Hematopoietic multipotent progenitor cell treated with erythropoietin and hydrocortisone succinate and interleukin-3 and kit ligand, for 8 days (in vitro differentiated cells): ENCODE measurements at places on chromosomes 6 and 20.

- DNase-seq, result no peak
Observed at GRCh38 chr6:117306227-117306790, 41.0 kb downstream of the VGLL2 start.

DNA sequence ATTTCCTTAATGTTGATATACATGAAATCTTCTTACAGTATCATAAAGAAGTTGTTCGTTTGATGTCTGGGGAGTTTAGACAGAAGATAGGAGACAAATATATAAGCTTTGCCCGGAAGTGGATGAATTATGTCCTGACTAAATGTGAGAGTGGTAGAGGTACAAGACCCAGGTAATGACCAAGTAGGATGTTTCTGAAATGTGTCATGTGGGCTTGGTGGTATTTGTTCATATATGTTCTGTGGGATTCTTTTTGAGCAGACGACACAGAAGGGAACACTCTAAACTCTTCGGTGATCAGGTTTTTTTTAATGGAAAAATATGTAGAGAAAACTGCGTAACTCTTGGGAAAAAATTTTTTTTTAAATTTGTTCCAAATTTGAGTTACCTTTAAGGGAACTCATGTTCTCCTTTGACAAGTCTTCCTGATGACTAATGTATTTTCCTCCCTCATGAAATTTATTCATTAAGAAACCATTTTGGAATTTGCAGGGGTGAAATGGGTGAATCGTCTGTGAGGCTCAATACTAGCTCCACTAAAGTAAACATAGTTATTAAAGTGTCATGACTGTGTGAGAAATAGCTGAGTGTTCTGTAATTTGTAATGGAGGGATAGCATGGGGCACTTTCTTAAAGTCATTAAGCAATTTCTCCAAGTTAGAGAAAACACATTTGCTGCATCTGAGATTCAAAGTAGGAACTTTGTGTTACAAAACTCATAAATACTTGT, 100.6 kb downstream of the MAP3K4 start:
- DNase-seq, result no peak

DNA sequence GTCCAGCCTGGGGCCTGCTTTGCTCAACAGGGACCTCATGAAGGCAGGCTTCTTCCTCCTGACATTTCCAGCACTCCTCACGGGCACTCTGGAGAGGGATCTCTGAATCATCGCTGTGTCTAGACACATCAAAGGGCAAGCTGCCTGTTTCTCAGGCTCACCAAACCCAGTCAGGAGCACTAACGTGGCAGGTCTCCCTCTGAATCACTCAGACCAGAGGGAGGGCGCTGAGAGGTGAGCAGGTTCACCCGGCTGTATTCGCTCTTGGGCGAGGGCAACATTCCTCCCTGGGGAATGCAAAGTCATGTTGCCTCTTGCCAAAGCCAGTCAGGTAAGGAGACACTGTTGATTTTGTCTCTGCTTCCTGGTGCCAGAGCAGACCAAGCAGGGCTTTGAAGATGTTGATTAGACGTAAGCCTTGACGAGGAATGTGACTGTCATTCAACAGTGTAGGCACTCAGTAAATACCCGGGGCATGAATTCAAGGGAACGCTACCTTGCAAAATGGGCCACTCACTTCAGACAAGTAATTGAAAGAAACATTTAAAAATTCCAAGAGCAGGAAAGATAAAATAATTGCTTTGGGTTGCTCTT, 50.1 kb downstream of the CYP24A1 start:
- DNase-seq, result no peak

DNA sequence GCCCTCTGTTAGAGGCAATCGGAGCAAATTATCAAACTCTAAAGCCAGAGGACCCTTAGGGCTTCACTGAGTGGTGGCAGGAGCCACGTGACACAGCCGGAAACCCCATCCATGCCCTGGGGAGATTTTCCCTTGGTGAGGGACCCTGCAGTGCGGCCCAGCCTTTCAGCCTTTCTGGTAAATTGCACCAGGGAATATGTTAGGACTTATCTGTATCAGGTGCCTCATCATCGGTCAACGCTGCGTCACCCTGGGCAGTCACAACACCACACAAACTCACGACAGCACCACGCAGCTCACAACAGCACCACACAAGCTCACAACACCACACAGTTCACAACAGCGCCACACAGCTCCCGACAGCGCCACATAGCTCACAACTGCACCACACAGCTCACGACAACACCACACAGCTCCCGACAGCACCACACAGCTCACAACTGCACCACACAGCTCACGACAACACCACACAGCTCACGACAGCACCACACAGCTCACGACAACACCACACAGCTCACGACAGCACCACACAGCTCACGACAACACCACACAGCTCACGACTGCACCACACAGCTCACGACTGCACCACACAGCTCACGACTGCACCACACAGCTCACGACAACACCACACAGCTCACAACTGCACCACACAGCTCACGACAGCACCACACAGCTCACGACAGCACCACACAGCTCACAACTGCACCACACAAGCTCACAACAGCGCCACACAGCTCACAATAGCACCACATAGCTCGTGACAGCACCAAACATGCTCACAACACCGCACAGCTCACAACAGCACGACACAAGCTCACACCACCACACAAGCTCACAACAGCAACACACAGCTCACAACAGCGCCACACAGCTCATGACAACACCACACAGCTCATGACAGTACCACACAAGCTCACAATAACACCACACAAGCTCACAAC, 199.0 kb downstream of the DLL1 start:
- no peak for DNase-seq

DNA sequence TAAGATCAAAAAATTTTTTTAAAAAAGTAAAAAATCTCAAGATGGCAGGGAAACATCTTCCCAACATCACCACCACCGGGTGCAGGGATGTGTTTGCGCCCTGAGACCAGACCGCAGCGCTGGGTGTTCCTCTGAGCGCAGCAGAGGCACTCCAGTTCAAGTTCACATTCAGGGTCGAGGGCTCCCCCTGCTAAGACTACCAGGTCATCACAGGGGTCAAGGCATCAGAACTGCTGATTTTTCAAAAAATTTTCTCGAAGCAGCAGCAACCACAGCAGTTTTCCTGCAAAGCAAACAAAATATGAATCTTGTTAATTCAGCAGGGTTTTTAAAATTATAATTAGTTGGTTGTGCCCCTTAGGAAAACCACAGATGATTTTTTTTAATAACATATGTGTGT, 83.1 kb downstream of the MYLK4 start:
- no peak for DNase-seq

GRCh38 chr6:114421199-114421598, 78.4 kb upstream of the HS3ST5 start:
- DNase-seq, result no peak

- no peak for DNase-seq
Observed at GRCh38 chr6:105936972-105937371, 149.2 kb upstream of the PRDM1 start.

GRCh38 chr20:58691773-58692578, 624 bp upstream of the NPEPL1 start:
- no peak for DNase-seq

GRCh38 chr20:6959900-6960312, 192.4 kb downstream of the BMP2 start:
- no peak for DNase-seq

- no peak for DNase-seq
Observed at GRCh38 chr20:53874104-53874503, 196.3 kb downstream of the BCAS1 start.

- DNase-seq, result no peak
Observed at GRCh38 chr6:90385759-90386313, 89.2 kb upstream of the BACH2 start.

- DNase-seq, result no peak
Observed at GRCh38 chr6:114580882-114581281, 238.1 kb upstream of the HS3ST5 start.

DNA sequence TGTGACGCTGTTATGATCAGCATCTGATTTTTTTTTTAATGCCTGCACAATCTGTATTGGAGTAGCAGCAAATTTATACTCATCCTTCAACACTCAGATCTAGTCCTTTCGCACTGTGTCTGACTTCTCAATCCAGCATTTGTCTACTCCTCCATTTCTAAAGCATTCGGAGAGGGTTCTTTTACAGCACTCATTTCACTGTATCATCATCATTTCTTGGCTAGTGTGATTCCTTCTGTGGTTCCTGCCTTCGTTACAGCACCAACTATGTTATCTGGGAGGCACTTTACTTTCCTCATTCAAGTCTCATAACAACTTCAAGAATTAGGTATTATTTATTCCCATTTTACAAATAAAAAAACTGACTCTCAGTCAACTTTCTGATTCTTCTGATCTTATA, 18.0 kb downstream of the NUDT3 start:
- no peak for DNase-seq

DNA sequence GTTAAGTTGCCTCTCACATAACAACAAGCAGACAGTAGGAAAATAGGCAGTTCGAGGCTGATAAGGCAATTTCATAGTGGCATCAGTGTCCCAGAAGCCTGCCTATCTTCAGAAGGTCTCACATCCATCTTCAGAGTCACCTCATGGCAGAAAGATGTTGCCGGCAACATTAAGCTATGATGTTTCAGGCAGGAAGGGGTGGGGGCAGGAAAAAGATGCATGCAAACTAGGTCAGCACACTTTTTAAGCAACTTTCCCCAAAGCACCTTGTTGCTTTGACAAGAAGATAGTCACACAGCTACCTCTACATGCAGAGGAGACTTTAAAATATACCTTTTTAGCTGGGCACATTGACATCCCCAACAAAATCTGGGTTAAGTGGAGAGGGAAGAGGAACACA, 43.2 kb upstream of the SMIM8 start:
- no peak for DNase-seq

DNA sequence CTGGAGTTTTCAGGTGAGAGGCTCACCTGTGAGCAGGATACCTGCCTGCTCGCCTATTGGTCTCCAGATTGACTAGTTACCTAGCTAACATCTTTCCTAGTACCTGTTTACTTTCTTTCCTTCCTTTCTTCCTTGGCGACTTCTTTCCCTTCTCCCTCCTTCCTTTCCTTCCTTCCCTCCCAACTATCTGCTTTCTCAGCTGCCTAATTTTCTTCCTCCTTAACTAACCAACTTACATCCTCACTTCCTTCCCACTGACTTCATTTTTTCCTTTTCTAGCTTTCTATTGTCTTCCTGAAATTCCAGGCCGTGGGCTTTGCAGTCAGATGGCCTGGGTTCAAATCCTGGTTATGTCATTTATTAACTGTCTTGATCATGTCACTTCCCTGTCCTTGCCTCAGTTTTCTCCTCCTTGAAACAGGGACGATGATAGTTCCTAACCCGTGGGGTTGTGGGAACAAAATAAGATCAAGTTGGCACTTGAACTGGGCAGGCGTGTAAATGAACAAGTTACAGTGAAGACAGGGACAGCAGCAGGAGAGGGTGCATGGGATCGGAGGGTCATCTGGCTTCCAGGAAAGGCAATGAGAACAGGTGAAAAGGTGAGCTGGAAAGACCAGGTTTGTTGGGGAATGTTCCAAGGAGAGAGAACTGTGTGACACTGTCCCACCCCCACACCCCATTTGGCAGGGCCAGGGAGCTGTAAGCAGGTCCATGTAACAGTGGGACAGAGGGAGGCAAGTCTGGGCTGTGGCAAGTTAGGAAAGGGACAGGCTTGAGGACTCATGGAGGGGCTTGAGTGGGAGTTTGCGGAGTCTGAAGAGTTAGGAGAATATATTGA, 540 bp downstream of the SGK2 start:
- DNase-seq, result no peak

- no peak for DNase-seq
Observed at GRCh38 chr6:14865531-14866100, 380.3 kb upstream of the JARID2 start.

- DNase-seq, result no peak
Observed at GRCh38 chr20:38210741-38211140, 45.7 kb upstream of the TGM2 start.

GRCh38 chr20:53399592-53400335, 193.9 kb downstream of the ZNF217 start:
- DNase-seq, result no peak

- no peak for DNase-seq
Observed at GRCh38 chr20:56117350-56117749, 112.0 kb upstream of the CBLN4 start.

DNA sequence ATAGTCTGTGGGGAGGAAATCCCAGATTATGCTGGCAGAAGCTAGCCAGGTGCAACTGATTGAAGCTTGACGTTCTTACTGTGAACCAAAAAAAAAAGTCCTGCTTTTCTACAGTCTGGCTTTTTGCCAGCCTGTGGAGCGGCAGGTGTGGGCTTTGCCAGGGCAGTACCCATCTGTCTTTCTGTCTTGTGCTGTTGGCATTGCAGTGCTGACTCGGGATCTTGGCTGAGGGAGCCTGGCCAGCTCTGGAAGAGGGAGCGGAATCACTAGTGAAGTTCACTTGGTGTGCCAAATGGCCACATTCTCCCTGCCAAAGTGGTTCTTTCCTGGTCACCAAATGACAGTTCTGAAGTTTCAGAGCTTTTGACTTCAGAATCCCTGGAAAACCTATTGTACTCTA, 5.0 kb downstream of the KIF3B start:
- no peak for DNase-seq

- peak; percentile 2 for DNase-seq
Observed at GRCh38 chr6:72748759-72749158, 126.9 kb downstream of the KCNQ5 start.

- DNase-seq, result no peak
Observed at GRCh38 chr6:136173519-136174507, 76.3 kb downstream of the MTFR2 start.

GRCh38 chr6:99014061-99014460, 66.3 kb upstream of the FBXL4 start:
- DNase-seq, result peak; percentile 1
